ENCODE measurements at places on chromosomes 12 and 14.

- DNase-seq: no peak
These were observed 35.1 kb upstream of the ATF1 start for GRCh38 chr12:50728841-50729240.

GRCh38 chr14:22872033-22872832 is 693 bp downstream of the LRP10 start:
- DNase-seq: peak; percentile 86

GRCh38 chr12:112243255-112244110 is 118.1 kb downstream of the TRAFD1 start:
- DNase-seq: no peak

DNA sequence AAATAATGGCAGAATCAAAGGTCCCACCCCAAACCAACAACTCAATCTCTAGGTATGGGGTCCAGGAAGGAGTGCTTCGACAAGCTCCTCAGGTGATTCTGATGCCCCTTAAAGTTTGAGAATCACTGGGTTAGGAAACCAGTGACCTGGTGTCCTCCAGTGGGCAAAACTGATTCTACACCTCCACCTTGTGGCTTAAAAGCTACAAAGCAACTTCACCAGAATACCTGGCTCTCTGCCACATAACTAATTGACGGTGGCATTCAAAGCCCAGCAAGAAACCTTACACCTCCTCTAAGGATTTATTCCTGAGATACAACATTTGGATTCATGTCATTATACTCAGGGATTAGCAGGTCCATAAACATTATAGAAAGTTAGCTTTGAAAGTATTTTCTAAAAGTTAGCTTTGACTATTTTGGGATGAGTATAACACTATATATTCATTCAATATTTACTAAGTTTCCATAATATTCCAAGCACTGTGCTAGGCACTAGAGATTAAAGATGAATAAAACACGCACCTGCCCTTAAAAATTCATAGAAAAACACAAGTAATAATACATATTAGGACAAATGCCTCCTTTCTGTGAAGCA is 45.4 kb downstream of the DCAF5 start:
- no peak for DNase-seq

- DNase-seq: no peak
These were observed 36.2 kb upstream of the FZD10 start for GRCh38 chr12:130126023-130126432.

- DNase-seq: no peak
These were observed 118.6 kb upstream of the SYT1 start for GRCh38 chr12:78746001-78746400.

DNA sequence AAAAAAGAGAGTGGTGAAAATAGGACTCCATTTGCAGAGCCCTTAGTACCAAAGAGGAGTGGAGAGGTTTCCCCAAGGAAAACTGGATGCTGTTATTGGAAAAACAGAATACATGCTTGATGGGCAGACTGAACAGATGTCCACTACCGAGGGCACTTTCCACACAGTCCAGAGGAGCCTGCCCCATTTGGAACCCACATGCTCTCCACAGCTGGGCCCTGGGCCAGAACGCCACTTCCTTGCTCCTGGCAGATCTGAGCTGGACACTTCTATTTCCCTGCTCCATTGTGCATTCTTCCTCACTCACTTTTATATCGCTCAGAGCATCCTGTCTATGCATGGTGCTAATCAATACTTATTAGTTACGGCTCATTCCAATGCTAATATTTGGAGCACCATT is 249.9 kb downstream of the SLC15A4 start:
- DNase-seq: no peak

DNA sequence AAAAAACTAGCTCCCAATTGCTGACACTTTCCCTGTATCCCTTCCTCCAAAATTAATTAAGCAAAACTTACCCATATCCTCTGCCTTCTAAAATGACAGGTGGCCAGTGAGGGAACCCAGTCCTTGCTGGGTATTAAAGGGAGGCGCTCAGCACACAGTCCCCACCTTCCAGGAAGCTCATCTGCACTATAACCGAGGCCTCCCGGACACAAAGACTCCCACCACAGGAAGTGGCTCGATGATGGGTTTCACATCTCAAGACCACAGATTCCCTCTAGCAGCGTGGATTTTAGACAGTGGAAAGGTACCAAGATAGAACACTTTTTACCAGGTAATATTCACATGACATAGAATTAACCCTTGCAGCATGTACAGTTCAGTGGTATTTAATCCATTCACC is 126.8 kb upstream of the NCOR2 start:
- DNase-seq: no peak

- no peak for DNase-seq
These were observed 79.7 kb downstream of the KSR2 start for GRCh38 chr12:117889098-117889497.

DNA sequence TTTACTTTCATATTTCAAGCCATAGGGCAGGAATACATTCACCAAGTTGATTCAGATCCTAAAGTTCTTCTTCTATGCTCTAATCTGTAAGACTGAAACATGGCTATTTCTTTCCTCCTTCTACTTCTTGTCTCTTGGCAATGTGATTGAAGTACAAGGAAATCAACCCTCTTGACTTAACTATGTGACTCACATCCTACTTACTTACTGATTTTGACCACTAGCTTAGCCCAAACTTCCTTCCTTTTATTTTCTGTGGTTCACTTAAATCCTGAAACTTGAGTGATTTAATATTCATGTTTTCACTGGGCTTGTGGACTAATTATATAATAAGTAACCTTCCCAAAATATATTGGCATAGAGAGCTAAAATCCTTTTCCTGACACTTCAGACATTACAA is 111.2 kb upstream of the NOVA1 start:
- no peak for DNase-seq

DNA sequence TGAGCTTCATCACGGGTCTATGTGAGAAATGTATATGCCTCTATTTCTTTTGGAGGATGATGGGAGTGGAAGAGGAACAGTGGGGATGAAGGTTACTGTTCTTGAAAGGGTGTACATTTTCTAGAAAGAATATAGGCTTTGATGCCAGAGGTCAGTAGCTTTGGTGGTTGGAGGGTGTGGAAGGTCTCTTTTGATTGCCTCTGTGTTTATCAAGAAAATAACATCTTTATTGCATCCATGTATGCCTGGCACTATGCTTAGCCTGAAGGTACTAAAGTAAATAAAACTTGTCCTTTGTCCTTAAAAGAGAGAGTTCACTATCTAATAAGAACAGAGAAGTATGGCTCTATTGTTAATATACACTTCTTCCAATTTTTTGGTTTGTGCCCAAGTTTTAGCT is 201.8 kb downstream of the NUBPL start:
- DNase-seq: no peak
